ENCODE measurements at places on chromosomes 11 and 22.

DNA sequence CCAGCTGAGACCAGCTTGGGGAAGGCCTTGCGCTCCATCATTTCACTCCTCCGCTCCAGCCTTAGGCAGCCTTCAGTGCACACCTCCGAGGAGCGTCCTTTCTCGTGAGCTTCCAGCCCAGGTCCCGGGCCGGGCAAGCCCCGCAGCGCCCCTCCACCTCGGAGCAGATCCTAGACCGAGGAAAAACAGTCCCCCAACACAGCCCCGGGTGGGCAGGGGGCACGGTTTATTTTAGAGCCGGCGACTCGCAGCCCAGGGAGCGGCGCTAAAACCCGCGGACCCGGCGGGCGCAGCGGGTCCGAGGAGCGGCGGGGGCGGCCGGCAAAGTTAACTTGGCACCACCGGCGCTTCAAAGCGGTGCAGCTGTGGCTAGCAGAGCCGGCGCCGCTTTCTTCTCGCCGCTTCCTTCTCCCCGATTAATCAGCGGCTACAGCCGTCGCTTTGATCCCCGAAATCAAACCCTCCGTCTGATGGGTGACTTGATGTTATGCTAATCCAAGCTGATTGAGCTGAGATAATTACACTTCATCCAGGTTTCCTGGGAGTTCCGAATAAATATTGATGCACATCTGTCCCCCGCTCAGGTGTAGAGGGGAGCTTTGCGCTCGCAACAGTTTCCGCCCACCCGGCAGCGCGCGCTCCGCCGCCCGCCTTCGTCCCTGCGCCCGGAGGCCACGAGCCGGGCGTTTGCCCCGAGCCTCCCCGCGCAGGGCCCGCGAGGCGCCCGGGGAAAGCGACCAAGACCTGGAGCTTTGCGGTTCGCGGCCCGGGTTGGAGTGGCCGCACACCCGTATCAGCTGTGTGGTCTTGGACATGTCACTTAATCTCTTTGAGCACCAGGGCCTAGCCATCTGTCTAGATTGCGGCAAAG is 192.7 kb downstream of the BUD13 start:
- DNase-seq = no peak

- peak; percentile 26 for DNase-seq
Measured at GRCh38 chr11:26778000-26778757, 56.3 kb upstream of the SLC5A12 start.

DNA sequence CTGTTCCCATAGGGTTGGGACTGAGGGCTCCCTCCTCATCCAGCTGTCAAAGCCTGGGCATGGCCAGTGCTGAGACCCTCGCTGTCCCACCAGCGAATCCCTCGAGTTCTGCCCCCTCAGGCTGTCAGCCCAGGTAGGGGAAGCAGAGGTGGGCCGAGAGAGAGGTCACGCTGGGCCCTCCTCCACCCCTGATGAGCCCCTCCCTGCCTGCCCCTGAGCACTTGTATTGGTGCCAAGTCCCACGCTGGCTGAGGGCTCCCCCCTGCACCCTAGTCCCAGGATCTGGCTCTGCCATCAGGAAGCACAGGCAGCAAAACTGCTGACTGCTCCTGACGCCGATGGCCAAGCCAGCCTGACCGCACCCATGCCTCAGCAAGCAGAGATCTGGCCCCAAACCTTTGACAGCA is 3.3 kb downstream of the PRR33 start:
- no peak for DNase-seq

GRCh38 chr11:8243458-8243857 is 20.2 kb downstream of the LMO1 start:
- DNase-seq = no peak

GRCh38 chr11:20051469-20052399 is 108.5 kb downstream of the DBX1 start:
- DNase-seq = no peak

All from cardiac fibroblast (primary cell).